ENCODE measurements at places on chromosomes 6 and 20.

DNA sequence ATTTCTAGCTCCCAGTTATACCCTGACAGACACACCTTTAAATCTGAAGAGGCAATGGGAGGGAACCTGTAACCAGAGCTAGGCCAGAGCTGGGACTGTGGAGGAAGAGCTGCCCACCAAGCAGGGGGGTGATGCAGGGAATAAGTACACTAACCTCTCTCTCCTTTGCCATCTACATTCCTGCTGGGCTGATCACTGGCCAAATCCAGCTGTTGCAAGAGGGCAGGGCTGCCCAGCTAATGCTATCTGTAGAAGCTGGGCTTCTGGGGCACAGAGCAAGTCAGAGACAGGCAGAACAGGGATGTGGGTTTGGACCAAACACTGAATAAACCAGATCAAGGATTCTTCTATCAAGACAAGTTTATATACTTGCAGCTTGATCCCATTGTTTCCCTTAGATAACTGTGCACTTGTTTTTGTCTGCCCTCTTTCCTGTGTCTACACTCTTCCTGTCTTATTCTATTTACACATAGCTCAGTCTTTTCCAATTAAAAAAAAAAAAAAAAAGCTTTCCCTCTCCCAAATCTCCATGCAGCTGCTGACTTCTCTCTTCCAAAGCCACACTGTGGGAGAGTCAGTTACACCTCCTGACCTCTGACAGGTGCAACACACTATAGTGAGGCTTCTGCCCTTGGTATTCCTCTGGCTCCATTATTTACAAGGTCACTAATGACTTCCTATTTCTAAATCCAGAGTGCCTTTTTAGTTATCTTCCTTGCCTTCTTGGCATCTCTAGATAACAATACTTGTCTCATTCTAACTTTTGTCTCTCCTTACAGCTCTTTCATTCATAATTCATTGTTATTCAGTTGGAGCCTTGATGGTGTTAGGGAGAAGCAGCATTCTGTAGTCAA, 43.7 kb downstream of the TRIM38 start:
- DNase-seq: no peak

GRCh38 chr20:31972471-31973021, 4.6 kb downstream of the XKR7 start:
- no peak for DNase-seq

GRCh38 chr20:40704828-40705227, 15.8 kb upstream of the MAFB start:
- DNase-seq: no peak

DNA sequence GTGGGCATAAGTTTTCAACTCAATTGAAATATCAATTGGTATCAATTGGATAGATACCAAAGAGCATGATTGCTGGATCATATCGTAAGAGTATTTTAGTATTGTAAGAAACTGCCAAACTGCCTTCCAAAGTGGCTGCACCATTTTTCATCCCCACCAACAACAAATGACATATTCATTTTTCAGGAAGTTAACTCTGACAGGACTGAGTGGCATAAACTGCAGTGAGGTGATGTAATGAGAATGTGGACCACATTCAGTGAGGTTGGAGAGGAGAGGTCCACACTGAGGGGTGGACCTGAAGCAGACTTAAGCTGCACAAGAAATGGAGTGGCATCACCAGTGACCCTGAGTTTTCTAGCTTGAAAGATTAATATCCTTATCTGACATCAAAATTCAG, 11.6 kb upstream of the CALHM6 start:
- DNase-seq: no peak

DNA sequence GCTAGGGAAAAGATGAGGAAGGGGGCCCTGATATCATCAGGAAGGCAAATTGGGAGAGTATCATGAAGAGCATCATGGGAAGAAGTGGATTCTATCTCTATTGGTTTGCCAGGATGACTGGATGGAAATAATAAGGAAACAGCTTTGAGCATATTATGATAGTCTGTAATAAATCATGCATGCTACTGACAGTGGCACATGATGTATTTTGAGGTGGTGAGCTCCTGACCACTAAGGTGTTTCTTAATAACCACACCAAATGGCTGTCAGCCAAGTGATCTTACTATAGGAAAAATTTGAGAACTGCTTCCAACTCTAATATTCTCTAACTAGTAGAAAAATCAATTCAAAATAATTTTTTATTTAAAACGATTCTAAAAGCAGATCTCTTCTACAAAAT, 548.4 kb upstream of the JAG1 start:
- no peak for DNase-seq

DNA sequence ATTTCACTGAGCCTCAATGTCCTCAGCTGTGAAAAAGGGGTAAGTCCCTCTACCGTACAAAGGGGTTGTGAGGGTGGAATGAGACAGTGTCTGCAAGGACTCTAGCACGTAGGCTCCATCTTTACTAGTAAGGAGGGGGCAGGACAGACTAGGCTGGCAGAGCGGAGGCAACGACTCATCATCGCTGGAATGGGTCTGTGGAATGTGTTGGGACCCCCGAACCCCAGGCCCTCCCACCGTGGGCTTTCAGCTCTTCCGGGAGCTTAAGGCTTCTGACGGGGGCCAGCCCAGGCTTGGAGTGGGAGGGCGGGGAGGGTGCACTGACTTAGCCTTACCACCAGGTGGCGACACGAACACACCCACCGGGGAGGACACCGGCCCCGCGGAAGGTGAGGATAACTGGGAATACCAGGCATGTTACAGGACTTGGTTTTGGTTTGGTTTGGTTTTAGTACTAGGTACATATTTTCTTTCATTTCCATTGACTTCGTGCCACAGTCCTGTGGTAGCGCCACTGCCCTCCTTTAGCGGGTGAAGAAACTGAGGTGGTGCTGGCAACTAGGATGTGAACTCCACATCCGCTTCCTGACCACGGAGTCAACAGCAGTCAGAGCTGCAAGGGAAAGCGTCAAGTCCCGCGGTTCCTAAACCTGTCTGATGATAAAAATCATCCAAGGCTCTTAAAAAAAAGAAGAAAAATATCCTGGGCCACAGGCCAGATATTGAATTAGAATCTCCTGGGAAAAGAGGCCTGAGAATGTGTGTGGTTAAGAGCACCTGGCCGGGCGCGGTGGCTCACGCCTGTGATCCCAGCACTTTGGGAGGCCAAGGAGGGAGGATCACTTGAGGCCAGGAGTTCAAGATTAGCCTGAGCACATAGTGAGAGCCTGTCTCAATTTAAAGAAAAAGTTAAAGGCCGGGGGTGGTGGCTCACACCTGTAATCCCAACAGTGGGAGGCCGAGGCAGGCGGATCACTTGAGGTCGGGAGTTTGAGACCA, 10.3 kb upstream of the TULP1 start:
- DNase-seq: peak; percentile 10

- DNase-seq: no peak
Observed at GRCh38 chr6:68735866-68736265, 100.8 kb downstream of the ADGRB3 start.

- no peak for DNase-seq
Observed at GRCh38 chr20:62387219-62387913, 463 bp downstream of the RPS21 start.

DNA sequence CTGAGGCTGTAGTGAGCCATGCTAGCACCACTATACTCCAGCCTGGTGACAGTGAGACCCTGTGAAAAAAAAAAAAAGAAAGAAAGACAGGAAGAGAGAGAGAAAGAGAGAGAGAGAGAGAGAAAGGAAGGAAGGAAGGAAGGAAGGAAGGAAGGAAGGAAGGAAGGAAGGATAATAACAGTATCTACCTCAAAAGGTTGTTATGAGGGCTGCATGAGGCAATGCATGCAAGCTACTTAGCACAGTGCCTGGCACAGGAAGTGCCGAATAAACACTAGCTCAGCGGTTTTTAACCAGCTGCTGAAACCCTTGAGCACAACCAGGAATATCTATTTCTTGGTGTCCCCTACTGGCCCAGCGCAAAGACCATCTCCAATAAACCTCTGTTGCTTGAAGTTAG, 62.3 kb upstream of the TBC1D7 start:
- no peak for DNase-seq

GRCh38 chr6:130676077-130676772, 151.0 kb upstream of the SMLR1 start:
- DNase-seq: no peak

- DNase-seq: no peak
Observed at GRCh38 chr6:42744351-42744893, 1.5 kb downstream of the TBCC start.

DNA sequence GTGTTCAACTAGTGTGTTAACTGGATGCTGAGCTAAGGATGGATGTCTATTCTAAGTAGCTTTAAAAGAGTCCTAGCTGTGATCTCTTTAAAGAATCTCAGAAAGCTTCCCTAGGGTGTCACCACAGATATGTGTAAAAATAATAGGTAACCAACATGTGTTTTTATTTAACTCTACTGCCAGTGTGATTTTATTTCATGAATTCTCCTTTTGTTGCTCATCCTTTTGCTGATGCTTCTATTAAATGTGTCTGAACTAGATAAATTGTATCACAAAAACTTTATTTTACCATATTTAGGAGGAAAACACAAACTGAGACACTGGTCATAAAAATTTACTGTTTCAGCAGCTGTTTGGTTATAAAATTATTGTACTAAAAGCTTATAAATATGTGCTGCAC, 809.4 kb upstream of the CITED2 start:
- DNase-seq: no peak

GRCh38 chr6:15573384-15573783, 89.4 kb downstream of the DTNBP1 start:
- DNase-seq: no peak

- DNase-seq: no peak
Observed at GRCh38 chr6:170473301-170473717, 79.8 kb downstream of the PSMB1 start.

DNA sequence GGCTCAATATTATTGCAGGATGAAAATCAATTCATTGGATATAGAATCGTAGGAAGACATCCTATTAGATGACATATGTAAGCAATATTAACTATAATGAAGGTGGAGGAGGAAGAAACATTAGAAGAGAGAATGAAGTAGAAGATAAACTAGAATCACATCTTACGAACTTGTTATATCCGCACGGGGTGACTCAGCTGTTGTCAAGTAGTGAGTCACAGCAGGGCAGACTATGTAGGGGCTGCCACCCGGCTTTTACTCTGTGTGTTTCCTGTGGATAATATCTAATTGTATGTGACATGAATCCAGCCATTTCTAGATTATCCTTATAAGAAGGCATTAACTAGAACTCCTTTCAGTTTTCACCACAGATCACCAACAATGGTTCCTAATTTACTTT, 520.2 kb downstream of the DOK5 start:
- DNase-seq: no peak

- no peak for DNase-seq
Observed at GRCh38 chr20:41615110-41615509, 3.1 kb downstream of the CHD6 start.

- DNase-seq: no peak
Observed at GRCh38 chr6:105920071-105920470, 166.1 kb upstream of the PRDM1 start.

GRCh38 chr6:139508576-139508975, 134.1 kb upstream of the CITED2 start:
- DNase-seq: no peak

DNA sequence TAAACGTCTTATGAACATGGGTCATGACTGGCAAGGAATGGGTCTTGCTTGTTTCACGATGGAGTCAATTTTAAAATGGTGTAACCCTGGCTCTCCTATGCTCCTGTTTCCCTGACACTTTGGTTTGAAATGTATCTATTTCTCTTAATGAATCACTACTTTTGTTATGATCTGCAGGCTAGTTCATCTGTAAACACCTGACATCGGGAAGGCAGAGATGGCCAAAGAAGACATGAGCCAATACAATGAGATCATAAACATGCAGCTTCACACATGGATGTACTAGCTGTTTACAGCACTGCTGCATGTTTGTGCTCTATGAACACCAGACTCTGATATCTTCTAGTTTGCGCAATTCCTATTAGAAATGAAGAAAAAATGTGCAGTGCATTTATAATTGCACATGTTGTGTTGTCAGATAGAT, 11.0 kb upstream of the RAD21L1 start:
- no peak for DNase-seq

DNA sequence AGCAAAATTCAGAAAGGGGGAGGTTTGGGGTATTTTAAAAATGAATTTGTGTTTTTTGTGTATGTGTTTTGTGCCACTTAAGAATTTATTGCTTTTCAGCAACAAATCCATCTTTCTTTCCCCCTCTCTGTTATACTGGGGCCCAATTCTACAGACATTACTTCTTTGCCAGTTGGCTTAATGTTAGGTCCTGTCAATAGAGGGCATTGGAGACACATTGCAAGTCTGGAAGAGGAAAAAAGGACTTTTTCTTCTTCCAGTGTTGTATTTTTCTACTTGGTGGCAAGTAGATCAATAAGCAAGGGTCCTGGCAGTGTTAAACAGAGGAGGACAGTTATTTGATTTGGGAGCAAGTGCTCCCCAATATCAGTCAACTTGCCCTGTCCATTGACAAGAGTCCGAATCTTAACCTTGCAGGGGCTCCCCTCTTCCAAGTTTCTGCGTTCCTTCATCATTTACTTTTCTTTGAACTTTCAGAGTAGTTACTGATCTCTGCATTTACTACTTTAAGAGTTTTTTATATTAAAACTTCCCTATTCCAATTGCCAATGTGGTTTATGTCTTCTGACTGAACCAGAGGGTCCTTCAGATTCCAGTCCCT, 23.4 kb downstream of the SCML4 start:
- no peak for DNase-seq

DNA sequence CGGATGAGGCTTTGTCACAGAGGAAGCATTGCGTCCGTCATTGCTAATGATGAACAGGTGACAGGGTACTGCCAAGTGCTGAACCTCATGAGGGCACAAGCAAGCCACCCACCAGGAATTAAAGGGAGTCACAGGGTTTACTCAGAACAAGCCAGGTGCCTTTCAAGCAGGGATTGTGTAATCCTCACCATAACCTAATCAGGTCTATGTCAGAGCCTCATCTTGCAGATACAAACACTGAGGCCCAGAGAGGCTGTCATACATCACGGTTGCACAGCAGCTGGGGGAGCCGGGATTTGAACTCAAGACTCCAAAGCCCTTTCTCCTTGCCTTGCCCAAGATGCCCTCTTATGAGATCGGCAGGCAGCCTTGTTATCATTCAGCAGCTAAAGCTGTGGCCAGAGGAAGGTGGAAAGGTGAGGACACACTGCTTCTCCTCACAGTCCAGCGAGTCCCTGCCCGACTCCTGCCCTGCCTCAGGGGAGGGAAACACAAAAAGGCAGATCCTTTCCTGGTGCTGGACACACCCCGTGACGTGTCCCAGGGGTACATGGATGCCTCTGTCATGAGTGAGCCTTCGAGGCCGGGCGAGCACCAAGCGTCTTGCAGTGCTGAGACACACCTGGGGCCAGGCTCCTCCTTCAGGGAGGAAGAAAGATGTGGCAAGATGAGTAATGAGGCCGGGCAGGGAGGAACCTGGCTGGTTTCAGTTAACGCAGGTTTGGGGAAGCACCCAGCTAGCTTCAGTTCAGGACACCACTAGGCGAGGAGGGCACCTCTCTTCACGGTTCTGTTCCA, 214.9 kb downstream of the LY86 start:
- no peak for DNase-seq

- DNase-seq: no peak
Observed at GRCh38 chr6:111417181-111417585, 65.8 kb downstream of the REV3L start.

GRCh38 chr20:31817461-31817860, 1.7 kb upstream of the MYLK2 start:
- DNase-seq: no peak

GRCh38 chr20:1900321-1900801, 5.2 kb downstream of the SIRPA start:
- no peak for DNase-seq

- DNase-seq: no peak
Observed at GRCh38 chr6:134247231-134247833, 70.6 kb downstream of the SGK1 start.

Measured in ascending aorta (tissue), 2 donors.